Activated gamma-delta T cell treated with anti-CD3 and anti-CD28 coated beads, Interleukin-2, amount 50 U/mL, for 16 hours (primary cell): ENCODE measurements at places on chromosomes 2 and 18.

DNA sequence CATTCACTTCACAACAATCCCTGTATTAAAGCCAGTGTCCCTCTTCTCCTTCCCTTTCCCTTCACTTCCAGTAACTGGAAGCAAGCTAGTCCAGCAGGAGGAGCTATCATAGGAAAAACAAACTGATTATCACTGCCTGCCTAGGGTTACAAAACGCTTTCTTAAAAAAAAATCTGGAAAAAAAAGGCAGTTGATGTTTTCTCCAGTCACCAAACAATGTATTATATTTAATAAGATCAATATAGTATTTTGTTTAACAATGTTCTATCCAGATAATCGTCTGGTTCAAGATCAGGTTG is 78.8 kb upstream of the ITGB6 start:
- no peak for DNase-seq

DNA sequence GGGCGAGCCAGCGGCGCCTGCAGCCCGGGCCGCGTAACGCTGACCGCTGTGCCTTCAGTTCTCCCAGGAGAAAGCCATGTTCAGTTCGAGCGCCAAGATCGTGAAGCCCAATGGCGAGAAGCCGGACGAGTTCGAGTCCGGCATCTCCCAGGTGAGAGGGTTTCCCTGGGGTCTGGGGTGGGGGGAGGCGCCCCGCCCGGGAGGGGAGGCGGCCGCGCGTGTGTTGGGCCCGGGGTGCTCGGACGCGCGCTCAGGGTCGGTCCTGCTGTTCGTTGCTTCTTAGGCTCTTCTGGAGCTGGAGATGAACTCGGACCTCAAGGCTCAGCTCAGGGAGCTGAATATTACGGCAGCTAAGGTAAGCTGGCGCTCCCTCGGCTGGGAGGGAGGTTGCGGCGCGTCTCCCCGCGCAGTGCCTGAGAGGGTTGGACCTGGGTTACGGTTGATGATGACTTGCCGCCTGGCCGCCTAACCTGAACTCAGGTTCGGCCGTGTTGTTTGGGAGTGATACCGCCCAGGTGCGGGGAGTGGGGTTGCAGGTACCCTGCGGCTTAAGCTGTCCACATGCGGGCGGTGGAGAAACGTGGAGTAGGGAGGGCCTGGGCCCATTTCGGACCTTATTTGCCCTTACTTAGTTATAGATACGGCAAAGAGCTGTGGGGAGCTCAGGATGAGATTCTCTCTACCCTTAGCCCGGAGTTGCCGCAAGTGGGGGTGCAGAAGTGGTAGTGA is 638 bp downstream of the RPS7 start:
- peak; percentile 14 for DNase-seq

GRCh38 chr18:31591113-31591512 is 564 bp upstream of the TTR start:
- DNase-seq, result no peak

GRCh38 chr2:98137196-98137595 is 50.2 kb downstream of the VWA3B start:
- no peak for DNase-seq

DNA sequence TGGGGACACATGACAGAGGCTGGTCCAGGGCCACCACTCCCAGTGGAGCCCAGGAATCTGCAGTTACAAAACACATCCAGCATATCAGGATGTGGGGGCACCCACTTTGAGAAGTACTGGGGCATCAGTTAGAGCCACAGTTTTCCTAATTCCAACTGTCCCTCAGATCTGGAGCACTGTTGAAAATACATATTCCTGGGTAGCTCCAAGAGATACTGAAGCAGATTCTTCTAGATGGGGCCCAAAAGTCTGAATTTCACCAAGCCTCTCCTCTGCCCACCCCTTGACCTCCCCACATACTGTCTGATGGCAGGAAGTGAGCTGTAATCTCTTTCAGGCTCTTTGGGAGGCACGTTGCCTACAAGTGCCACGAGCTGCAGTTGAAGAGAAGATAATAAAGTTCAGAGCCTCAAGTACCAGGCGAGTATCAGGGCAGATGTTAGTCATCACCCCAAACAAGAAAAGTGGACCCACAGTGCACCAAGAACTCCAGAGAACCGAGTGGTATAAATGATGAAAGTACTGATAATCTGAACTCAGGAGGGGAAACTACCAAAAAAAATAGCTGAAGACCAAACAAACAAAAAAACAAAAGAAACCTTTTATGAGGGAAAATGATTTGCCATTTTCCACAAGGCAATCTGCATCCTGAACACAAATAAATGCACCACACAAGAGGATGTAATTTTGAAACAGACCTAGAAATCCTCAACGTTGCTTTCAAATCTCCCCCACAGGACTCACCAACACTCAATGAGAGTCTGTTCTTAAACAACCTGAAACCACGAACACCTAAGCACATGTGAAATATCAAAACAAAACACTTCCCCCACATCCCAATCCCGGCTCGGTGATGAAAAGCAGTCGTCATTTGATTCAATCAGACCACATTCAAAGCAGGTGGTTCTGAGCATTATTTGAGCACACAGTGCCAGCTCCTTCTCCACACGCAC is 98.7 kb downstream of the TCF4 start:
- no peak for DNase-seq

DNA sequence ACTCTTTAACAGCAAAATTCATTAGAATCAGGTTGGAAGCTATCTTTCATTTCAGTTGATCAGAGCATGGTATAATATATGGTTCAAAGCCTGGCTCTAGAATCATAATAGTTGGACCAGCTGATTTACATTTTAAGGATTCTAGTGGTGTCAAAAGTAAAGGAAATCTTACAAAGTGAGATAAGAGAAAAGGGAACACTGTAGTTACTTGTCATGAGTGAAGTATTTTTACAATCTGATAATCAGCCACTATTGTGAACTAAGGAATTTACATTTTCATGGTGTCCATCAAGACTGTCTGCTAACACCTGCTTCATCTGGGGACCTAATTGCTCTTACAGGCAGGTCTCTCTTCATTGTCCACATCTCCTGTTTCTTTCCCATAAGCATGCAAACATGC is 161.1 kb downstream of the SLC39A10 start:
- DNase-seq, result no peak

DNA sequence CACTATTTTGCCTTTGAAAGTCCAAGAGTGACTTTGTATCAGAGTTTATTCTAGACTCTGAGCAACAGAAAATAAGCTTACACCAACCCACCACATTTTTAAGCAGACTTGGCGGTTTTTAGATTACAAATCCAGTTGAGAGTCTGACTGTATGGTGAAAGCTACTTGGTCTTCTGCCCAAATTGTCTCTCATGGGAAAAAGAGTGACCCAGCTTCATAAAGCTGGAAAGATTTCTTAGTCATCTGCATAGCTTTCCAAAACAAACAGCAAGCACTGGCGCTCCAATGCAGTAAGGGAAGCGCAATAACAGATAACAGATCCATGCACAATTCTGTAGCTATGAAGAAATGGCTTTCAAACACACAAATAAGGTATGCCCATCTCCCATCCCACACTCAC is 7.1 kb downstream of the DSG1 start:
- DNase-seq, result no peak

- no peak for DNase-seq
Measured at GRCh38 chr18:61542596-61542995, 209.4 kb downstream of the CDH20 start.

- no peak for DNase-seq
Measured at GRCh38 chr18:4854671-4855070, 342.4 kb downstream of the AKAIN1 start.

DNA sequence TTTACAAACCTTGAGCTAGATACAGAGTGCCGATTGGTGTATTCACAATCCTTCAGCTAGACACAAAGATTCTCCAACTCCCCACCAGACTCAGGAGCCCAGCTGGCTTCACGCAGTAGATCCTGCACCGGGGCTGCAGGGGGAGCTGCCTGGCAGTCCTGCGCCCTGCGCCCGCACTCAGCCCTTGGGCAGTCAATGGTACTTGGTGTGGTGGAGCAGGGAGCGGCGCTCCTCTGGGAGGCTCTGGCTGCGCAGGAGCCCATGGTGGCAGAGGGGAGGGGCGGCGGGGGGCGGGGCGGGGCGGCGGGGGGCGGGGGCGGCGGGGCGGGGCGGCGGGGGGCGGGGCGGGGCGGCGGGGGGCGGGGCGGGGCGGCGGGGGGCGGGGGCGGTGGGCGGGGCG is 923.4 kb downstream of the SOCS6 start:
- no peak for DNase-seq

- no peak for DNase-seq
Measured at GRCh38 chr2:71680925-71681324, 227.6 kb downstream of the DYSF start.

DNA sequence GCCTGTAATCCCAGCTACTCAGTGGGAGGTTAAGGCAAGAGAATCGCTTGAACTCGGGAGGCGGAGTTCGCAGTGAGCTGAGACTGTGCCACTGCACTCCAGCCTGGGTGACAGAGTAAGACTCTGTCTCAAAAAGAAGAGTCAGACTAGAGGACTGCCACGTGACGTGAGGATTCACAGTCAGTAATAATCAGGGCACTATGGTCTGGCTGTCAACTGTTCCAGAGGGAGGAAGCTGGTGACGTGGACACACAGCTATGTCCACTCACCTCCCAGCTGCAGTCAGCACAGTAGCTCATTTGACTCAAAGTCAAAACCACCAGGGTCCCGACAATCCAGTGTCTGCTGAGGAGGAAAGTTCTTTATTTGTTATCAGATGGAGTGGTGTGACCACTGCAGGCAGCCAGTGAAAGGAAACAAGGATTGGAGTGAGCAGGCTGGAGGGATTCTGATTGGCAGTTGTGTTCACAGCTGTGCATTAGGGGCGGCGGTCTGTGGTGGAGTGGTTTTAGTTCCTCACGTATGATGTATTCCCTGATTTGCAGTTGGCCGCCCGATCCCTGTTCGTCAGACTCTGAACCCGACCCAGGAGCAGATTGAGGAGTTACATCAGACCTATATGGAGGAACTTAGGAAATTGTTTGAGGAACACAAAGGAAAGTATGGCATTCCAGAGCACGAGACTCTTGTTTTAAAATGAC is 37.9 kb downstream of the MOGAT1 start:
- no peak for DNase-seq

DNA sequence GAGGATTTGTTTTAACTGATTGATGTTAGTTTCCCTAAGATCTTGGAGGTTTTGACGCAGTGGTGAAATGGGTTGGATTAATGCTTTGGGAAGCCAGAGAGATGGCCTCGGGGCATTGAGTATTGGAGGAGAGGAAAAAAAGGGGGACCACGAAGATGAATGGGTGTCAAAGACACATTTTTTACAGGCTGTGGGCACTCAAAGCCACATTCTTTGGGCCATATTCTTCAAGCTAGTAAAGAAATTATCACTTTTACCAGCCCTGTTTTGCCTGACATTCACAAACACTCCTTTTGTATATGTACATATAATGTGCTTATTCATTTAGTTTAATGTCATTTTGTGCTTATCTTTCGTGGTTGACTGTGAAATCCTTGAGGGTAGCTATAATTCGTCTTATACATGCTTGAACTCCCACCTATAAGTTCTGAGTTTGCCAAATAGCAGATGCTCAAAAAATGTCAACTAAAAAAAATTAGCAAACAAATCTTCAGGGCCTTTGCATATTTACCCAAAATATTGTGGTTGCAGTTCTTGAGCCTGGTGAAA is 146.3 kb downstream of the ARL6IP6 start:
- no peak for DNase-seq

- no peak for DNase-seq
Measured at GRCh38 chr2:19752500-19752899, 149.3 kb downstream of the TTC32 start.

DNA sequence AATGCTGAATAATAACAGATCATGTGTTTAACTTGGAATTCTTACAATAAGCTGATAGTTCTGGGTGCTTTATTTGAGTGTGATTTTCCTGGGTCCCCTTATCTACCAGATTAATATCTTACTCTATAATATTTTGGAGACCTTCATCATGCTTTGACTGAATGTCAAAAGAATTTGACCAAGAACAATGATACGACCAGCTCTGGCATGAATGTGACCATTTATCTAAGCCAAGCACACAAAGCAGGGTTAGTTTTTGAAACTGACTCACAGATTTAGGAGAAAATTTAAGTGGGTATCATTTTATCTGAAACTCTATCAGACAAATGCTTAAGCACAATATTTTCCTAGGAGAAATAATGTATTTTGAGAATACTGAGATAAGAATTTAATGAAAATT is 677.0 kb downstream of the NYAP2 start:
- no peak for DNase-seq

- no peak for DNase-seq
Measured at GRCh38 chr18:58640891-58641610, 12.2 kb upstream of the ALPK2 start.

GRCh38 chr2:2233171-2233826 is 97.8 kb downstream of the MYT1L start:
- no peak for DNase-seq

DNA sequence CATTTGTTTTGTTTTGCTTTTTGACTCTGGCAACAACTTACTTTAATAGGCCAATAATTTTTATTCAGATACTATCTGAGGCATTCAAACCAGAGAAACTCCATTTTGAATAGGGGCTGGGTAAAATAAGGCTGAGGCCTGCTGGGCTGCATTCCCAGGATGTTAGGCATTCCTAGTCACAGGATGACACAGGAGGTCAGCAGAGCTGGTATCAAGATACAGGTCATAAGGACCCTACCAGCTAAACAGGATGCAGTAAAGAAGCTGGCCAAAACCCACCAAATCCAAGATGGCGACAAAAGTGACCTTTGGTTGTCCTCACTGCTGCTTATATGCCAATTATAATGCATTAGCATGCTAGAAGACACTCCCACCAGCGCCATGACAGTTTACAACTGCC is 102.2 kb upstream of the XPO1 start:
- no peak for DNase-seq

- no peak for DNase-seq
Measured at GRCh38 chr18:6401687-6402086, 13.0 kb downstream of the L3MBTL4 start.

DNA sequence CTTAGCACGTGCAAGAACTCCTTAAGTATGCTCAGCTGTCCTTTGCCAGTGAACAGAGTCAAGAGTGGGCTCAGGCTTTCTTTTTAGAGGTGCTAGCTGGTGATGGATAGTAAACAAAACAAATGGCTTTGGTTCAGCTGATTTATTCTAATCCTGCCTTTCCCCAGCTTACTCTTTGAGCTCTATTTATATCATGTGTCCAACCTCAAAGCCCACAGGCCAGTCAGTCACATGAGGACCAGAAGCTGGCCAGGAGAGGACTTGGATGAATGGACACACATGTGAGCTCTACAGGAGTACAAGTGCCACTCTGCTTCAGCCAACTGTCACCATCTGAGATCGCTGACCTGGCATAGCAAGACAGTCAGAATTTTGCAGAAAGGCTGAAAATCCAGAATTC is 59.4 kb downstream of the STK39 start:
- no peak for DNase-seq

GRCh38 chr2:86700690-86701089 is 19.4 kb upstream of the RMND5A start:
- no peak for DNase-seq

GRCh38 chr2:64932371-64933216 is 56.6 kb upstream of the SLC1A4 start:
- DNase-seq, result no peak

GRCh38 chr2:238713198-238713826 is 134.6 kb upstream of the TWIST2 start:
- no peak for DNase-seq
